ENCODE measurements at places on chromosomes 6 and 20.

- peak; percentile 64 for DNase-seq
Observed at GRCh38 chr20:58127701-58128111, 100.7 kb downstream of the ANKRD60 start.

GRCh38 chr20:10924644-10925201, 250.9 kb upstream of the JAG1 start:
- no peak for DNase-seq

DNA sequence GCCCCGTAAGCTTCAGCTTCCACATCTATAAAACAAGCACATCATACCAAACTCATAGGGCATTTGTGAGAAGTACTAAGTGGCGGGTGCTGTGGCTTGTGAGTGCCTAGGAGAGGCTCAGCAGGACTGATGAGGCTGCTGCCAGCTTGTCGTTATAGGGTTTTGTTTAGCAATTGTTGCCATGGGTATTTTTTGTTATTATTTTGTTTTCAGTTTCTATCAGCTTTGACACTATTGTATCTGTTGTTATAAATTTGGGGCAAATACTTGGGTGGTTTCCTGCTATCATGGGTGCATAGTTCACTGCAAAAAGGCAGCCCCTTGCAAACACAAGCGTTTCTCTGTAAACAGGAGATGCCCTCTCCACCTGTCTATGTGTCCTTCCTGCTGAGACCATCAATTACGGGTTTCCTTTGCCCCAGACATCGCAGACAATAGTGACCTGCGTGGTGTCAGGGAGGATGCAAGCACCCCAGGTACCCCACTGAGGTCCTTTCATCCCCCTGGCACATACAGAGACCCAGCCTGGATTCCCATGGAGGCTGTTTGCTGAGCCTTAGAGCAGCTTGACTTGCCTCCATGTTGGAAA, 3.1 kb upstream of the CCDC167 start:
- peak; percentile 70 for DNase-seq

DNA sequence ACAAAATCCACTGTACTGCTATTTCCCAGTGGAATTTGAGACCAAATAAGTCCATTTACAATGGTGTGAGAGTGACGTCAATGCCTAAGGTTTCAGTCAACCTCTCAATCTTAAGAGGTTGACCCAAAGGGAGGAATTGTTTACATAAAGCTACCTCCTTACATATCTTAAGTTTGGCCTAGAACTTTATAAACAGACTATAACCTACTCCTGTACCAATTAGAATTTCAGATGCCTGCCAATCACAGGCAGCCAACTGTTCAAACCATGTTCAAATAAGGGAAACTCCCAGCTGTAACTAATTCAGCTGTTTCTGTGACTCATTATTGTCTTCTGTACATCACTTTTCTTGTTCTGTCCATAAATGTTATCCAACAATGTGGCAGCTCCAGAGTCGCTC, 14.5 kb downstream of the LGSN start:
- DNase-seq: no peak

GRCh38 chr20:14673164-14673563, 335.8 kb upstream of the FLRT3 start:
- no peak for DNase-seq

DNA sequence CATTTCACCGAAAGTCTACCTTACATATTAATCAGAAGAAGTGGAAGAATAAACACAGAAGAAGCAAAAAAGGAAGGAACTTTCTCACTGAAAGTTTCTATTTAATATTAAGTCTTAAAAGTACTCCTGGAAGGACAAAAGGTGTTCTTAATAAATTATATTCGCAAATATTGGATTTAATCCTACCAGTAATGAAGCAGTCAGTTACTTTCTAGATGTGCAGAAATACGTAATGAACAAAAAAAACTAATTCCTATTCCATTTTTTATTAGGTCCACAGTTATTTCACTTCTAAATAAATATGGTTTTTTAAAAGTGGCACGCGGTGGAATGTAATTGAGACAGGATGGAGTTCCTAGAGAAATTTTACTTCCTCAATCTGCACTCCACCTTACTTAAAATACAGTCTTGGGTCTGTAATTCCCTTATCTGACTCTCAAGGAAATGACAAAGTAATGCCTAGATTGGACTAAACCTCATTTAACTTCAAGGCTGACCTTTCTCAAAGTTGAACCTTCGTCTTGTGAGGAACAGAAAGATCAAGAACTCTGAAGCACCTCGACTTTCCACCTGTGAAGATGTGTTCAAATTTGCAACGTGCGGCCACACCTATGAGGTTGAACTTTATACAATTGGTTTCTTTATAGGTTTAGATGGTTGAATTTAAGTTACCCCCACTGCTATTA, 1.1 kb upstream of the TRAM2 start:
- DNase-seq: no peak

- DNase-seq: no peak
Observed at GRCh38 chr6:160261991-160262680, 3.5 kb upstream of the SLC22A2 start.

- DNase-seq: no peak
Observed at GRCh38 chr6:116094041-116094440, 6.6 kb upstream of the NT5DC1 start.

- peak; percentile 43 for DNase-seq
Observed at GRCh38 chr20:45322952-45323383, 14.9 kb upstream of the MATN4 start.

GRCh38 chr20:63217706-63218105, 1.8 kb upstream of the YTHDF1 start:
- peak; percentile 51 for DNase-seq

- no peak for DNase-seq
Observed at GRCh38 chr6:144190080-144190479, 39.8 kb downstream of the STX11 start.

DNA sequence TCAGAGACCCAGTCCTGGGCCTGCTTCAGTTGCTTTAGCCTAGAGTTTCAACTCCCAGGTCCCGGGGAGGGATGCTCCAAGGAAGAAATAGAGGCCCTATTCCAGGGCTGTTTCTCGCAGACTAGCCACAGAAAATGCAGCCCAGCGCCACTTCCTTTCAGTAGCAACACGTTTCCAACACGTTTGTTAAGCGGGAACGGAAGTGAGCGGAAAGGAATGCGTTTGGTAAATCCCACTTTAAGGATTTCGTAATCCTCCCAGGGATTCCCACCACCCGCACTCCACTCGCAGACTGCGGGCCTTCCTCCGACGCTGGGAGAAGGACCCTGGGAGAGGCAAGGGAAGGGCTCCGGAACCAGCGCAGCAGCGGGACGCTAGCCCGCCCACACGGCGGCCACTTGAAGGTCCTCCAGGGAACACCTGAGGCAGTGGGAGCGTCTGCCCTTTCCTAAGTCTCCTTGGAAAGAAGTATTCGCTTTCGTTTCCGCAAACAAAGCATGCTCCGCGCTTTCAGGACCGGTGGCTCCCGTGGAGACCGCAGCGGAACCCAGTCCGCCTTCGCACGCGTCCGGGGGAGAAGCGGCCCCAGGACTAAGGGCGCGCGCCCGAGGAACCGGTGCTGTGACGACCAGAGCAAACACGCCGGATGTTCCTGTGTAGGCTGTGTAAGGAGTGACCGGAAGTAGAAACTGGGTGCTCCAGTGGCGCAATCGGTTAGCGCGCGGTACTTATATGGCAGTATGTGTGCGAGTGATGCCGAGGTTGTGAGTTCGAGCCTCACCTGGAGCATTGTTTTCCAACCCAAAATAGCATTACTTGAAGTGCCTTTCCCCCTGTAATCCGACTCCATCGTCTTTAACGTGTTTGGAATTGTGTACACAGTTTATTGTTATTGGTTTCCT, 227.6 kb upstream of the PRSS16 start:
- DNase-seq: peak; percentile 94

DNA sequence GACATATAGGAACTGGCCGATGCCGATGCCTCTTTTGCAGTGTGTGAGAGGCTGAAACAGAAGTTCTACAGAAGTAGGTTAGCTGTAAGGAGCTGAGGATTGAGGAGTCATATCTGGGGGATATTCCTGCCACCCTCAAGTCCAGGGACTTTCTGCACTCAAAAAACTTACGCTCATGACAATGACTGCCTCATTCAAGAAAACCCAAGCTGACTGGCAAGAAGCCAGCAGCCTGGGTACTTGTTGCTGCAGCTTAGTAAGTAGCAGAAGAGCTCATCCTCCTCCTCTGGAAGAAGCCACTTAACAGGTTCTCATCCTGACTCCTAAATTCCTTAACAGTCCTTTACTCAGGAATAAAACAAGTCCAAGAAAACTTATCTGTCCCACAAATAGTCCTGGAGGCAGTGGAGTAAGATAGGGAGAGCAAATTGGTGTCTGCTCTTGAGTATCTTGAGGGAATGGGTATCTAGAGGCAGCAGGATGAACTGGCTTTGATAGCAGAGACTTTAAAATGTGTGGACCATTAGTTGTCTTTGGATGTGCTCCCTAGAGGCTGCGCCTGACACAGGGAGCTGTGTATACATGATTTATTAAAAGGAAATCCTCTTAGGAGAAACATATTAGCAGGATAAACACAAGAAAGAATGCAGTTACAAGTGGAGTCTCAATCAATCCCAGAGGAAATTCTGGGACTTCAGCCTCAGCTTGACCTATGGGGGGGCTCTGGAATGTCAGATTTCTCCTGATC, 7.4 kb downstream of the CALHM5 start:
- DNase-seq: no peak

DNA sequence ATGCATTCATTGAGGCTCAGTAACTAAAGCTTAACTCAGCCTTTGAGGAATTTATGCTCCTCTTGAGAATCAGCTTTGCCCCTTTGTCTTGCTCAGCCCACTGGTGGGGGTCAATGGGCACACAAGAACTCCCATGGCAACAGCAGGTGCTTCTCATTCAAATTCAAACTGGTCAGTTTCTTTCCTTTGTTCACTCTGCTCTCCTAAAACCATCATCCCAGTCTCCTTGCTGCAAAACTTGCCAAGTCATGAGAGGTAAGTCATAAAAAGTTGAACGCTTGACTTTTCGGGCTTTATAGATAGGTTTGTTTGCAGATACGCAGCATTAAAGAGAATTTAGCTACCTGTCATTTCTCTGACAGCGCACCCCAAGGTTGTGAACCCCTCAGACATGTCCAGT, 146.8 kb downstream of the TFAP2A start:
- DNase-seq: no peak

DNA sequence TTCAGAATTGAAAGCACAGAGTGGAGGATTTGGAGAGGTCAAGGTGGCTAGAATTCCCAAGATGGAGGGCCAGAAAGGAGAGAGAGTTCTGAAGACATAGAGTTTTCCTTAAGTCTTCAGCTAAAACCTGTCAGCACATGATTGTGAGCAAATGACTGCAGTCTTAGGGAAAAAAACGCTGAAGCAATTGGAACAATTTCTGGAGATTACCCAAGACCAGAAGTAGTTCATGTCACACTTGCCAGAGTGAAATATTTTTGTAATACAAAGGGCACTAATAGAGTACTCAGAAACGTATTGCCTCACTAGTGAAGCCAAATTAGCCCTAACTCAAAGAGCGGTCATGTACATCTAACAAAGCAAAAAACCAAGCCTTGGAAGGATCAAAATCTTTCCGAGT, 541.3 kb upstream of the MARCKS start:
- DNase-seq: no peak

DNA sequence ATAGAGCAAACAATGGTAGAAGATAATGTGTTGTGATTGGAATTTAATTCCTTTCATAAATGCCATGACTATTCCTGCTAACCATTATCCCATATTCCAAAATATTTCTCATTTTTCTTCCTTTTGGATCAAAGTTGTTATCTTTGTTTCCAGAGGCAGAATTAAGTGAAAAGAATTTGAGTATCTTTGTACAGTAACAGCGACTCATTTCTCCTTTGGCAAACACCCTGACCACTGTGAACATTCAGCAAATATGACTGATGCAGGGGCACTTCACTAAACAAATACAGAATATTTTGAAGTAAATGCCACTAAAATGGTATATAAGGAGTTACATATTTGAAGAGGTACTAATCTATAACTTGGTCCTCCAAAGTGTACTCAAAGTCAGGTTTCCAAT, 105.0 kb upstream of the LAMP5 start:
- no peak for DNase-seq

DNA sequence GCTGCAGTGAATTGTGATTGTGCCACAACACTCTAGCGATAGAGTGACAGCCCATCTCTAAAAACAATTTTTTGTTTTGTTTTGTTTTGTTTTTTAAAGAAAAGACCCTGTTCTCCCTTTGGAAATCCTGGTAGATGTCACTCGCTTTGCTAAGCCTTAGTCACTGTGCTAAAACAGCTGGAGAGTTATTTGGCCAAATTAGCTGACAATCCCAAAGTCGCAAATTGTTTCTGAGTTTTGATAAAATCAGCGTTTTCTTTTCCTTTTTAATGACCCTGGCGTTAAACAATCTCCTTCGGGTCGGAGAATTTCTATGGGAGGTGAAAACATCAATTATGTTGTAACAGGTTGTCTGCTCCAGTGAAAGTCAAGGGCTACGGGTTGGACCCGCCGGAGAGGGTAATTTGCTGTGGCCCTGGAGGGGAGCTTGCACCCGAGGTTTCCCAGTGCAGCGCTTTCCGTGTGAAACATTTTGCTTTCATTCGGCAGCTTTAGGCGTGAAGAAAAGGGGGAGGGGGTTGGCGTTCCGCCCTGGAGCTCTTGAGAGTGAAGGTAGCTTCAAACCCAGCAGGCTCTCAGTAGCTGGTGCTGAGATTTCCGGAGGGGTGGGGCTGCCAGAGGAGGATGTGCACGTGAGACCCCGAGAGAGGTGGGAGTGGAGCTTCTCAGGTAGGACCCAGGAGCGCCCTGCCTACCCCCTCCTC, 296.6 kb downstream of the PHACTR1 start:
- no peak for DNase-seq

DNA sequence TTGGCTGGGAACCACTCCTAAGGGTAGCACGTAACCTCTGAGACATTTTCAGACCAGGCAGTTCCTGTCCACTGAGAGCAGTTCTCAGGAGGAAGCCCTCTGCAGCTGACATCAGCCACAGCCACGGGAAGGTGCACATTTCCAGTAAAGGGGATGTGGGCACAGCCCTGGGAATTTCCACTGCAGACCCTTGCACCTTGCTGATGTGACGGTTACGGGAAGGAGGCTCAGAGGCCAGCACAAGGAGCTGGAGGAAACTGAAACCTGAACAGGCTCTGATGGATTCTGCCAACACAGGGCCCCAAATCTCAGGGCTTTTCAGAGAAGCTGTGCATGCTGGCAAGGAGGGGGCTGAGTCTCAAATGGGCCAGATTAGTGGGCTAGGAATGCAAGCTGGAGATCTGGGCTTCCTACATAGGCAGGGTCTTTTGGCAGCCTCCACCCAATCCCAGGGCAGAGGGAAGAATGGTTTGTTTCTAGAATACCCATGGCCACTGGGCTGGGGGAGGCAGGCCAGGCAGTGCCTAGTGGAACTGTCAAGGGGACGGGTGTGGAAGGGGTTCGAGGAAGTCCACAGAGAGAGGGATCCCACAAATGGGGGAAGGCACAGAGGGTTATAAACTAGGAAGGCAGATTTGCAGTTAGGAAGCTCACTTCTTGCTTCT, 14.2 kb downstream of the EBF4 start:
- no peak for DNase-seq

DNA sequence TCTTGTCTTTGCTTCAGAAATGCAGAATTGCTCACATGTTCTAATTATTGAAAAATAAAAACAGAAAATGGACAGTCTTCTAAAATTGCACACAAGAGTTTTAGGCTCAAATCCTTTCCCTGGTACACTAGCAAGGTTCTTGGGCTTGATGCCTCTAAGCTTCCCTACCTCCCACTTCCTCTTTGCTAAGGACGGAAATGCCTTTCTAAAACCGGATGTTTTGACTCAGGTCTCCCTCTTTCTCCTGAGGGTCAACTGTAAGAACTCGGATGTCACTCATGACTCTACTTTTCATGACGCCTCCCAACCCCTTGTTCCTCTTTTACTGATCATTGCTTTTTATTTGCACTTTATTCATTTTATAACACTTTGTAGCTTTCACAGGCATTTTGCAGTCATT, 613.5 kb downstream of the C6orf118 start:
- no peak for DNase-seq

Data from NCI-H2081 (cell line).